T-helper 2 cell (primary cell): ENCODE measurements at places on chromosomes 7 and 10.

- no peak for DNase-seq
Observed at GRCh38 chr10:69466689-69467088, 15.4 kb downstream of the TSPAN15 start.

DNA sequence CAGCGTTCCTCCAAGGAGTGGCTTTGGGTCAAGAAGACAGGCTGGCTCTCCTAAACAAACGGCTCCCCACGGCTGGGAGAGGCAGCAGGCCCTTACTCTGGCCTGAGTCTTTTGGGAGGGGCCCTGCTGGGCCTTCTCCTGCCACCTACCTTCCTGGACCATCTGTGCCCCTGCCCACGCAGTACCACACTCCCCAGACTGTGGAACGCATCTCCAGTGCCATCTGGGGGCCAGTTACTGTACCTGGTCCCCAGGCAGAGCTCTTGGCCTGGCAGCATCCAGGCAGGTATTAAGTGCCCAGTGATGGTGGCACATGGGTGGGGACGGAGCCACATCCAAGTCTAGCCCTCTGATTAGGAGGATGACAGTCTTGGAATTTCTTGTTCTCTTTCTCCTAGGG, 14.4 kb downstream of the ALKBH4 start:
- DNase-seq, result peak; percentile 25

- DNase-seq, result no peak
Observed at GRCh38 chr7:3201306-3201705, 99.7 kb upstream of the SDK1 start.

DNA sequence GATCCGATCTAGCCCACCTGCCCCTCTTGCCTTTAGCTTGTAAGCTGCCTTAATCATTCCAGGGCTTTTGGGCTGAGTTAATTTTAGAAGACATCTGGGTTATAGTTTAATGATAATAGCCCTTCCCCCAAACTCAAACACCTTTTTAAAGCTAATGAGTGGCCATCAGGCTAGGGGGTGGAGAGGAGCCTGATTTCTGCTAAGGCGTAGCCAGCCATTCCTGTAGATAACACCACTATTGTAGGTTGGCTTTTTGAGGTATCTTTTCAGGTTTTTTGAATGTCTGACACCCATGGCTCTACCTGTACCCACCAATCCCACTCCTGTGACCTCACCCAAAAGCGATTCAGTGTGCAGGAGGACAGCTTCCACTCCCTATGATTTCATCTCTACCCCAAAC, 7.6 kb upstream of the SYPL1 start:
- no peak for DNase-seq

DNA sequence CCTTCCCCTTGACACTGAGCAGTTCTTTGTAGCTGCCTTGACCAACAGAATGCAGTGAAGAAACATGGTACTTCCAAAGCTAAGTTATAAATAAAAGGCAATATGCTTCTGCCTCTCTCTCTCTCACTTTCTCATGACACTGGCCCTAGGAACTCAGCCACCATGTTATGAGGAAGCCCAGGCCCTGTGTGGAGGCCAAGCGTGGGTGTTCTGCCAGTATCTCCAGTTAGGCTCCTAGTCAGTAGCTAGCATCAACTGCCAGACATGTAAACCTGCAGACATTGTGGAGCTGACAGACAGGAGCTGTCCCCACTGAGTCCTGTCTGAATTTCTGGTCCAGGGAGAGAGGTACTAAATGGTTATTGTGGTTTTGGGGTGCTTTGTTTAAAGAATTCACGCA, 45.2 kb downstream of the TMEM209 start:
- no peak for DNase-seq

DNA sequence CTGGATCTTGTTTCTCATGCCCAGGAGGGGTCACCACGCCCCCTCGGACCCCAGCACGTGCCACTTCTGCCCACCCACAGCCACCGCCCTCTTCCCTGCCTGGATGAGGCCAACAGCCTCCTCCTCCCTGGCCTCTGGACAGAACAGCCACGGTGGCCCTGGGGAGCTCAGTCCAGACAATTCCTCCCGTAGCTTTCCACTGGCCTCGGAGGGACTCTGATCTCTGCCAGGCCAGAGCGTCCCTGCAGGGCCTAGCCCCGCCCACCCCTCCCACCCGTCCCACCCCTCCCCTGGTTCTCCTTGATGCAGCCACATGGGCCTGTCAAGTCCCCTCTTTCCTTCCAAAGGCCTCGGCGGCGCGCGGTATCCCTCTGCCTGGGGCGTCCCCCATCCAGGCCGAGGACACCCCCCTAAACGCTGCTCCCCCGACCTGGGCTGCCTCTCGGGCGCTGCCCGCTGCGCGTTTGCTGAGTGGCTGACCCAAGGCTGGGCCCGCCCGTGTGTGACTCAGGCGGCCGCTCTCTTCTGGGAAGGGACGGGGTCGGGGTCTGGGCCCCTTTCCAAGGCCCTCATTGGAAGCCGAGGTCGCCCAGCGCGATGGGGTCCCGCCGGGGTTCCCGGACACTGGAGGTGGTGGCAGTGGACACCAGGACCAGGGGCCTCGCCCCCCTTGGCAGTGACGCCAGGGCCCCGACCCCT, 557 bp downstream of the TMEM120A start:
- DNase-seq, result no peak

DNA sequence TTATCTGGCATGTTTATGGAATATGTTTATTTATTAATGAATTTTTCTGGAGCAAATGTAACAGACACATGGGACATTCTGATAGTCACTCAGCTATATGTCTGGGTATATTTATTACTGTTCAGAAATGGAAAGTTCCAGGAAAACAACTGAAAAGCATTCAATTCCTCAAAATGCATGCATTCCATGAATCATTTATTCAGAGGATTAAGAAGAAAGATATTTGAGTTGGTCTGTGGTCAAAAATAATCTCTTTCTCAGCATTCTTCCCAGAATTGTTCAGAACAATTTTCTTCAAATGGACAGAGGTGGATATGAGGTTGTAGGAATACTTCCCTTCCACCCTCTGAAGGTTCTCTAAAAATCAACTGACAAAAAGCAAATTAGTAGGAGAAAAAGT, 97.6 kb upstream of the ITGB1 start:
- no peak for DNase-seq

DNA sequence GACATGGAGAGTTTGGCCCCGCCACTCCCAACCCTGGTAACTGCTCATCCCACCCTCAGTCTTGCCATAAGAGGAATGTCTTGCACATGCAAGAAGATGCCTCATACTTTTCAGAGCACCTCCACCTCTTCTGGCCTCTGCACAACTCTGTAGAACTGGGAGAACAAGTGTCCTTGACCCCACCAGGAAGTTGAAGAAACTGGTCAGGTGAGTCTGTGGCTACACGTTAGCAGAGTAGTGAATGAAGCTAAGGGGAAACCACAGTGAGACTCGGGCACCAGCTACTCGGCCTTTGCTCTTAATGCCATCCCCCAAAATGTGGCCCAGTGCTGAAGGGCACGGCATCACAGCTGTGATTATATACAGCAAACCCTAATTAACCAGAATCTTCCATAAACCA, 110.1 kb downstream of the ARID5B start:
- DNase-seq, result no peak

GRCh38 chr7:95027234-95027872, 120.0 kb downstream of the PPP1R9A start:
- no peak for DNase-seq

DNA sequence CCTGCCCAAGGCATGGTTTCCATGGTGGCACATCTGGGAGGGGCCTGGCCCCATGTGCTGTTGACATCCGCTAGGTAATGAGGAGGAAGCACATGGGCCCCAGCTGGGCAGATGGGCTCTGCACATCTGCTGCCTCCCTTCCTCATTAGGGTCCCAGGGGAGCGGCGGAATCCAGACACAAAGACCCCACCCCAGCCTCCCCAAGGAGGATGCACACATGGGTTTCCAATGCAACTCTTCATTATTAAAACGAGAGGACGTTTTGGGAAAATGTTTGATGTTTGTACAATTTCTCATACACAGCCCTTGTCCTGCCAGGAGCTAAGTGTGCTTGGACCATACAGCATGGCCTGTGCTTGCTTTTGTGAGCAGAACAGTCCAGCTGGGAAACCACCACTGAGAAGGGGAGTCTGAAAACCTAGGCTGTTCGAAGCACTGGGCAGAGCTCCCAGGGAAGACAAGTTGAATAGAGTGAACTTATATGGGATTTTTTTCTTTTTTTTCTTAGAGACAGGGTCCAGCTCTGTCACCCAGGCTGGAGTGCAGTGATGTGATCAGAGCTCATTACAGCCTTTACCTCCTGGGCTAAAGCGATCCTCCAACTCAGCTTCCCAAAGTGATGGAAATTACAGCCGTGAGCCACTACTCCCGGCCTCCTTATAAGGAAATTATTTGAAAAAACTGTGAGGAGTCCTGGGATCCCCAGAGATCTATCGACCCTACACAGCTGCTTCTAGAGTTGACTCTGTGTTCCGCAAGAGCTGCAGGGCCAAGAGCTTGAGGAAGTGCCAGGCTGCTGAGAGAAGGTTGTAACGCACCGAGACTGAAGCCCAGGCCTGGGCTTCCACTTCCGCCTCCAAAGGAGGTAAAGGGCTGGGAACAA, 23.4 kb downstream of the FAM107B start:
- DNase-seq, result no peak

GRCh38 chr7:127894588-127894987, 136.6 kb downstream of the LRRC4 start:
- DNase-seq, result no peak

- DNase-seq, result no peak
Observed at GRCh38 chr10:92284112-92284704, 6.7 kb downstream of the CPEB3 start.

GRCh38 chr7:106367018-106367420, 82.2 kb upstream of the NAMPT start:
- DNase-seq, result no peak

- DNase-seq, result no peak
Observed at GRCh38 chr7:25520017-25520416, 291.7 kb upstream of the NPVF start.

DNA sequence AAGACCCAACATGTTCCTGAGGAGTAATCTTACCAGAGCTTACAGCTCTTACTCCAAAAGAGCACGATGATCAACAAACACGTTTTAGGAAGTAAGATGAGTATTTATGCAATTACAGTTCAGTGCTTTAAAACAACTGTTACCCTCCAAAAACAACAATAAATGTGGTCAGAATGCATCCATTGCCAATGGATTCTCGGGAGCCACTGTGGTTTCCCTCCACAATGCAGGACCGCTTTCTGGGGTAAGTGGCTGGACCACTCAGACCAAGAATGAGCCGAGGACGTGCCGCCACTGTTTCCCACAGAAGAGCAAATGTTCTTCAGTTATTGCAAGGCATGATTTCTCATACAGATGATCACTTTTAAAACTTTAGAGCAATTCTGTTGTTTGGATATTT, 232.3 kb upstream of the MKLN1 start:
- no peak for DNase-seq

DNA sequence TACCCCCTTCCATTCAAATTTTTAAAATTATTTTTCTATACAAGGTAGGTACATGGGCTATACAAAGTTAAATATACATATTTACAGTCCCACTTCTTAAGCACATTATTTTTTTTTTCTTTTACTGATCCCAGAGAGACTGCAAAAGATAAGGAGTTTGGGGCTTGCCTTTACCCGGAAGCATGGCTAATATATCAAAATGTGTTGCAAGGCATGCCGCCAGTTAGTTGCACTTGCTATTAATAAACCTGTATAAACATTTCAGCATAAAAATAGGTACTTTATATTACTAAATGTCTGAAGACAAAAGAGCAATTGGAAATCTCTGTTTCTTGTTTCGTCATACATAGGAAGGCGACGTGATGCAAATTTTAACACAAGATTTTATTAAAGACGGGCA, 21.5 kb upstream of the PDLIM1 start:
- DNase-seq, result no peak

GRCh38 chr7:113784316-113784715, 134.5 kb downstream of the PPP1R3A start:
- no peak for DNase-seq

DNA sequence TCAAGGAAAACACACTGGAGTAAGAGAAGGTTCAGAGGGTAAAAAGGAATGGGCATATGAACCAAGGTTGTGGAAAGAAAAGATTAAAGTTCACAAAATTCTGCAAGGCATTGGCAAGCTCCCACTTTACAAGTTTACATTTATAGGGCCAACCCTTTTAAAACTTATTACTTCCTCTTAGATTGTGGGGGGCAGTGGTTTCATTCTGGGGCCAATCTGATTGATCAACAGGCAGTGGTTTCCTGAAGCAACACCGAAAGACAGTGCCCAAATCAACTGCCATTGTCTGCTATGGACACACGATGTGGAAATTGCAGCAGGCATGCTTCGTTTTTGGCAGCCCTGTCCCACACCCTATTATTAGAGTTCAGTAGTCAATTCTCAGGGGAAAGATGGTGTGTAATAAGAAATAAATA, 154.0 kb downstream of the SGMS1 start:
- DNase-seq, result no peak

DNA sequence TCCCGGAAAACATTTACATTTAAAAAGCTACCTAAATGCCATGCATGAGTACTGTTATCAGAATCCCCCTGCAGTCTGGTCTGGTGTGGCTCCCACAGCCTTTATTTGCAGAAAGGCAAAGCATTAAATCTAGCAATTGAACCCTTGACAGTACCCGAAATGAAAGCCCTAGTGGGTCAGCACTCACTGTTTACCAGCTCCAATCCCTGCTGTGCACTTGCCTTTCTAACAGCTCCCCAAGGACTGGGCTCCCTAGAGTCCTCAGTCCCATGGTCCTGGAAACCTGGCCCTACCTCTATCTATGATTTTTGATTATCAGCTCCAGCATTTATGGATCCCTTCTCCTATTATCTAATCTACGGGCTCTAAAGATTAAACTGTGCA, 1.9 kb upstream of the MACC1 start:
- DNase-seq, result no peak
